ENCODE measurements at places on chromosomes 5 and 9.
A peak's percentile ranks its signal among the peaks of the same experiment; 100 is the strongest.

DNA sequence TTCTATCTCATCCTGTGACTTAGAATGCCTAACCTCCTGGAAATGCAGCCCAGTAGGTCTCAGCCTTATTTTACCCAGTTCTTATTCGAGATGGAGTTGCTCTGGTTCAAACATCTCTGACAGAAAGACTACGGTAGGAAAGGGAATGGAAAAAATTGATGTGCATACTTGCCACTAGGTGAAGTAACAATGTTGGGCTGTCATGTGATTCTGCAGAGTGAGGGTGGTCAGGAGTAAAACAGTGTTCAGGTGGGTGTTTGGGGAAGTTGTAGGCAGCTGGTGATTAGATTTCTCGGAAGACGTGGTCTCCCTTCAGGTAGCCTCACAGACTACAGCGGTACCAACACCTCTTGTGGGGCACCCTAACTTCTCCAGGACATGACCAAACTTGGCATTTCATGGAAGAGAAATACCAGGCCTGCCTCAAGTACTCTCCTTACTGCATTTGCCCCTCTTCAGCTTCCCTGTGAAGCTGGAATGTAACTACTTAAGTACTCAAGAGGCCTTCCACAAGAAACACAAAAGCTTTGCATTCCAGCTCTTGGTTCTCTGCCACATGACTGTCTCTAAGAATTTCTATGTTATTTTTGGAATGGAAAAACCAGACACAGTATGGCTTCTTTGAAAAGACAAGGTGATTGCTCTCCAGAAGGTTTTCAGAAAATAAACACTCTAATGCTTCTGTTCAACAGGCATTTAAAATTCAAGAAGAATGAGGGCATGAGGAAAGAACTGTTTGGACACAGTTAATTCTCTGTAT is 17.4 kb upstream of the ENTREP1 start:
- no peak for DNase-seq

DNA sequence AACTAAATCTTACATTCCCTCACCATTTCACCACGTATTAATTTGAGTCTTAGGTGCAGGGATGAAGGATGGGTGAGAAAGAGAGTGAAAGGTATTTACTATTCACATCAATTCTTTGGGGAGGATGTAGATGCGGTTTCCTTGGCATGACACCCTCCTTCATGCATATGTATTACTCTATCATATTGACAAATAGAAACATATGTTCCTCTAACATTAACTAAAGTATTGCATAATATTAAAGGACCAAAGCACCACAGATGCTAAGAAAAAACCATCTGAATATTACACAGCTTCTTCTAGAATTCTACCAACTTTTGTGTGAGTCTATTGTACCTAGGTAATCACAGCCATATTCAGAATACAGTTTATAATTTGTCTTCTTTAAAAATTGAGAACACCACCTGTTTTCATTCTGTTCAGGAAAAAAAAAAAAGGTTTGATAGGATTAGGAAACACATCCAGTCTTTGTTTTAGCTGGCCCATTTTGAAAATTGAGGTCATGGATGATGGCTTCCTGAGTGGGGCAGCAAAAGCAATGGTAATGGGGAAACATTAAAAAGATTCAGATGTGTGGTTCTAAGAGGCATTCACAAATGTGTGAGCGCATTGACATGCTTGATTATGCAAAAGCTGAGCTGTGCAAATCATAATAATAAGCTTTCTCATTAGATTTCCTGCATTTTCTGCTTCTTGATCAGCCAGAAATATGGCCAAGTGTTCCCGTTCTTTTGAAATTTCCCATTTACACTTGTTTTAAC is 1011.5 kb upstream of the NUDT12 start:
- no peak for DNase-seq

GRCh38 chr5:149733129-149733900 is 3.2 kb downstream of the PPARGC1B start:
- no peak for DNase-seq

DNA sequence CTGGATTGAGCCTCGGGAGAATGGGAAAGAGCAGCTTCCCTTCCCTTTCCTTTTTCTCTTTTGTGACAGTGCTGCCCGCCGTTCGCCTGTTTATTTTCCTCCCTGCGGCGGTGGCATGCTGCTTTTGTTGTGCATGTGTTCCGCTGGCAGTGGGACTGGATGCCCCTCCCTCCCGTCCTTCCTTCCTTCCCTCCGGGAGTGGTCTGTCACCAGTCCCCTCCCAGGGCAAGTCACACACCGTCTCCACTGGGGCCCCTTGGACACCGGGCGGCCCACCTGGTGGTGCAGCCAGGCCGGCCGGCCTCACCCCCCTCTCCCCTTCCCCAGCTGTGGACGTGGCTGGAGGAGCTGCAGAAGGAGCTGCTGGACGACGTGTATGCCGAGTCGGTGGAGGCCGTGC is 214.7 kb downstream of the TRIO start:
- DNase-seq = no peak

DNA sequence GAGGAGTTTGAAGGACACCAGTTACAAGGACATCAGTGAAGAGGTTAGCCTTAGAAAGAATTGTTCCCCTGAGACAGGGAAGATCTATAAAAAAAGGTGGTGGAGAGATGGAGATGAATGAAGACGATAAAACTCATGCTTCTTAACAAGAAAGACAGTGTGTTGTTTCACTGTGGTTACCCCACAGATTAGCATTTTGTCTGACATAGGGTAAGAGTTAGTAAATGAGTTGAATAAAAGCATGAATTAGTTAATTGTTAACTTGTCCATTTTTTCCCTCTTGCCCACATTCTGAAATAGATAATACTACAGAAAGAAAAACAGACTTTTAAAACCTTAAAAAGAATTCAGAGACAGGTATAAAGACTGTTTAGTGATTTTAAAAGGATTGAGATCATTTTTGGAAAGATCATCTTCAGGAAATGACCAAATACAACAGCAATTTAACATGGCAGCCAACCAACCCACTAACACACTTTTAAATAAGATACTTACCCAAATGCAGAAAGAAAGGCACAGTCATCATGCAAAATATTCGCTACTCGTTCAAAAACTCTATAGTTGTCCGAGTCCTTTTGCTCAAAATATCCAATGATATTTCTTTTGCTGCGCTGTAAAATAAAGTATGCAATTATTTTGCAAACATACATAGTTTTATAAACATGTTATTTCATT is 78.5 kb downstream of the ERP44 start:
- DNase-seq = no peak

DNA sequence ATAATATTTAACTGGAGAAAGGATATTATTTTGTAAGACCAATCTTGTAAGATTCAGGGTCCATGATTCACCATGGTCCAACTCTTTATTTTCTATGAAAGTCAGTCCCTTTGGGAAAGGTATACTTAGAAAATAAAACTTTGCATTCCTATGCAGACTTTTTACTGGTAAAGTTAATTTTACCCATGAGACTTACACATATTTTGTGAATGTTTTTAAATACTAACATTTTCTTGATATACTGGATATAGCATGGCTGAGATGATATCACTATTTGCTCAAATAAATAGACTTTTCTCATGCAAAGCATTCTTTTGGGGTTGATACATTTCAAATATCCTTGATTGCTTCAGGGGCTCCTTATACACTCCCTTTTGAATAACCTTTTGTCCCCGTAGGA is 512.1 kb downstream of the MAN2A1 start:
- no peak for DNase-seq

DNA sequence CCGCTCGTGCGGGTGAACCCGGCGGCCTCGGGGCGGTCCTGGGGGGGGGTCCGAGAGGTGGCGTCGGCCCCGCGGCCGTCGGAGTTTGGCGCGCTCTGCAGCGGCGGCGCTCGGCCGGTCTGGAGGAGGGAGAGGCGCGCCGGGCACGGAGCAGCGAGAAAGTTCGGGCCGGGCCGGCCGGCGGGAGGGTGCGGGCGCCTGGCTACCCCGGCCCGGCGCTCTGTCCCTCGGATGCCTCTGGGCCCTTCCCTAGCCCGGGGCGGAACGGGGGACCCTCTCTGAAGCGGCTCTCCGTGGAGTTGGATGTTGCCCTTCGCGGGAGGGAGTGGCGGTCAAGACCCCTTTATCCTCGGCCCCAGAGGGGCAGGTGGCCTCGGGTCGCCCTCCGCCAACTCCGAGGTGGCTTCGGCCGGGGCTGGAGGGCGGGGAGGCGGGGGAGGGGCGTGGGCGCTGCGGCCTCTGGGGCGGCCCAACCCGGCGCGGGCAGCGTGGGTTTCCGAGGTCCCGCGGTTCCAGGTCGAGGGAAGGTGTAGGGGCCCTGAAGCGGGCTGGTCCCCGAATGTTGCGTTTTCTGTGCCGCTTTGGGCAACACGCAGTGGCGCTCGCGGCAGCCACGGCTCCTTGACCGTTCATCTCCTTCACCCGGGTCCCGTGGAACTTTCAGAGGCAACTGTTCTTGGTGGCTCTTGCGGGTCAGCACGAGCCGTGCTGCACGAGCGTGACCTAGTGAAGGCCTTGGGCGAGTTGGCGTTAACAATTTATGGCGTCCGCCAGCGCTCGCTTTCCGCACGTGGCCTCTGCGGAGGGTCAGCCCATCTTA is 290.5 kb downstream of the DOCK8 start:
- DNase-seq = peak; percentile 44
